NCI-H2081 (cell line): ENCODE measurements at places on chromosomes 2 and 18.
A peak's percentile ranks its signal among the peaks of the same experiment; 100 is the strongest.

GRCh38 chr2:165191096-165191728, 12.6 kb downstream of the SCN3A start:
- DNase-seq = peak; percentile 89

- DNase-seq = no peak
Measured at GRCh38 chr2:213415093-213415492, 130.8 kb downstream of the SPAG16 start.

DNA sequence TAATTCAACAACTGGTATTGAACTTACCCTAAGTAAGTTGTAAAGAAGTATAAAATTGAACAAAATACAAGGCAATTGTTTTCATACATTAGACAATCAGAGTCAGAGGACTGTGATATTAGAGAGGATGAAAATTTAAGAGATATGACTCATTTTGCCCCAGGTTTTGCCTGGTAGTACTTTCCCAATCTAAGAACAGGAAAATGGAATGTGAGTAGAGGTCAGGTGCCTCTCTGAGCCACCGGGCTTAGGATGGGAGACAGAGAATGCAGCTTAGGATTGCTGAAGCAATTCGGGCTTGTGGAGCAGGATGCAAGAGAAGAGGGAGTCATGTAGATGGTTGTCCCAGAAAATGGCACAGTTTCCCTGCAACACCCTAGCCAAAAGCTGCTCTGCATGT, 219.7 kb upstream of the CHST9 start:
- no peak for DNase-seq

DNA sequence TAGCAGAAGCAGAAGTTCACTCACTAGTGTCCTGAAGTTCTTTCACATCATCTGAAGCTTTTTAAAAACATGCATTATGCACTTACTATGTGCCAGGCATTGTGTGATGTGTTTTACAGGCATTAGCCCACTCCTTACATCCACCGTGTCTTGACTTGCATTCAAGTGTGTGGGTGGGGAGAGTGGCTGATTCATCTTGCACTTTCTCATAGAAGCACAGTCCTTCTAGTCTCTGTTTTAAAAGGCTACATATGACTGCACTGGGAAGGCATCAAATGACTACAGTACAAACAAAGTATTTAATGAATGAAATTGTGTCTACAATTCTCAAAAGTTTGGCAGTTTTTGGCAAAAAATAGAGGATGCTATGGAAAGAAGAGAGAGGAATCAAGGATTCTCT, 21.6 kb upstream of the DSC3 start:
- no peak for DNase-seq

DNA sequence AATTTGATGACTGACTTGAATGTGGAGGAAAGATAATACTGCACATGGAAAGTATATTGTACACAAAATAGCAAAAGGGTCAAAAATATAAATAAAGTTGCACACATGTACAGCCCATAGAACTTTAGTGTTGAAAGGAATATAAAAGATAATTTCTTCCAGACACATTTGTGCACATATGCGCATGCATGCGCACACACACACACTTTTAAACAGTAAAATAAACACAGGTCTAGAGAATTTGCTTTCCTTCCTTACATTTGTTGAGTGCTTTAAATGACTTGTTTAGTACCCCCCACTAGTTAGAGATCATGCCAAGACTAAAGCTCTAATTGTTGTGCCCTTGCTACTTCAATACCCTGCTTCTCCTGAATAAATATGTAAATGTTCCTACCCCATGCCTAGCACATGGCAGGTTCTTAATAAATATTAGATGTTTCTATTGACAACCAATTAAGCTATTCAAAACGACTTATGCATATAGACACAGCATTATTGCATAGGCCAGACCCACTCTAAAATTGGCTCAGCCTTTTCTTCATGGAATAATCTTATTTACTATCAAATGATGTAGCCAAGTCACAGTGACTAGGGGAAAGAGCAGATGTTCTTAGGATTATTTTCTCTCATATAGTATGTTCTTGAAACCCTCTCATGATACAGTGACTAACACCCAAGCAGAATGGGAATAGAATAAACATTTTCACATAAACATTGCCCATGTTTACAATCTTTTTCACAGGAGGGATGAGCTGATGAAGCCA, 165.5 kb upstream of the ACVR2A start:
- peak; percentile 83 for DNase-seq

- DNase-seq = no peak
Measured at GRCh38 chr2:47401789-47402554, 984 bp upstream of the MSH2 start.

- no peak for DNase-seq
Measured at GRCh38 chr18:50189160-50189559, 5.8 kb downstream of the MYO5B start.

- DNase-seq = no peak
Measured at GRCh38 chr2:29080886-29081743, 6.8 kb upstream of the PCARE start.

DNA sequence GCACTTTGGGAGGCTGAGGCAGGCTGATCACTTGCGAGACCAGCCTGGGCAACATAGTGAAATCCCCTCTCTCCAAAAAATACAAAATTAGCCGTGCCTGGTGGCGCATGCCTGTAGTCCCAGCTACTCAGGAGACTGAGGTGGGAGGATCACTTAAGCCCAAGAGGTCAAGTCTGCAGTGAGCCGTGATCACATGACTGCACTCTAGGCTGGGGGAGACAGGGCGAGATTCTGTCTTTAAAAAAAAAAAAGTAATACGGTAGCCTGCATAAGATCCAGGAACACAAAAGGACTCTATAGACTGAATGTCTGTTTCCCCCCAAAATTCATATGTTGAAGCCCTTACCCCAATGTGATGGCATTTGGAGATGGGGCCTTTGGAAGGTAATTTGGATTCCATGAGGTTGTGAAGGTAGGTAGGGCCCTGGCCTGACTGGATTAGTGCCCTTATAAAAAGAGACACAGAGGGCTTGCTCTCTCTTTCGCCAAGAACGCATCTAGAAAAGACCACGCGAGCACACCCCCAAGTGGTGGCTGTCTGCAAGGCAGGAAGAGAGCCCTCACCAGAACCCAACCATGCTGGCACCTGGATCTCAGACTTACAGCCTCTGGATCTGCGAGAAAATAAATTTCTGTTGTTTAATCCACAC, 17.0 kb downstream of the MBOAT2 start:
- DNase-seq = no peak

GRCh38 chr2:72361521-72361920, 213.9 kb upstream of the CYP26B1 start:
- DNase-seq = no peak

DNA sequence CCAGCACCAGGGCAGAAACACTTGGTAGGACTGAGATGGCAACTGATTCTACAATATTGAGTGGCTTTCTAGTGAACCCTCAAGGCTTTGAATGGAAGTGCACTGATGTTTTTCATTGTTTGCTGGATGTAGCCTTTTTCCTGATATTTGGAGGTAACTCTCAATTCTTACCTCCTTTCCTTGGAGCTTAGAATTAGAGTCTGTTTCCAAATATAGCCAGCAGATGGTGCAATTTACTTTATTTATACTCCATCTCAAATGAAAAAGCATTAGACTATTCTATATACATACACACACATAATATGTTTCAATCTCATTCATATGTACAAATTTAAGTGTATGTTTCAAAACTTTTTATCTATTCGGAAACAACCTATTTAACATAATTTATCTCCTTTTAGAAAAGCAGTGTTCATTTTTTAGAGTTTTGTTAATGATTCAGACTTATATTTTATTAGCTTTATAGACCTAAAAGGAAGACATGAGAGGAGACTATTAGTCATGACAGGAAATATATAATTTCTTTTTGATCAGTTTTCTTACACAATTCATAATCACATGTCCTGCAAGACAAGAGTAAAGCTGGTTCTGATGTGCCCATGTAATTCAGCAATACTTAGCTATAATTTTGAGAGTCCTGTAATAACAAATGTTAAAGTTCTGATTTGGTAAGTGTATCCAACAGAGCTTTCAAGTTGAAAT, 124.8 kb downstream of the NUP35 start:
- no peak for DNase-seq

- DNase-seq = no peak
Measured at GRCh38 chr2:190637281-190637734, 11.6 kb upstream of the NAB1 start.

DNA sequence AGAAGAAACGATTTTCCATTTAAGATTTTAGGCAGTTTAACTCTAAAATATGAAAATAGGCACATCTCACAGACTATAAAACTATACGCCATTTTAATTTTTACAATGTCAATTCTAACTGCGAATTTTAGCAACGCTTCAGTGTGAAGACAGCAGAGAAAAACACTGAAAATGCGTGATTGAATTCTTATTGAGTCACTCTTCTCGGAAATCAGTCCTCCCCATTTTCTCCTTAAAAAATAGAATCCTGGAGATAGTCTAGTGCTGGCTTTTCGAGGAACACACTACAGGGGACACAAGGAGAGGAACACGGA, 373 bp upstream of the TAF4B start:
- no peak for DNase-seq

GRCh38 chr2:235268535-235268934, 225.3 kb upstream of the AGAP1 start:
- no peak for DNase-seq

GRCh38 chr2:80525152-80525551, 220.6 kb upstream of the LRRTM1 start:
- DNase-seq = no peak

GRCh38 chr2:233371641-233372040, 17.3 kb downstream of the DGKD start:
- DNase-seq = no peak

- DNase-seq = no peak
Measured at GRCh38 chr2:187549193-187549592, 5.0 kb downstream of the TFPI start.

- DNase-seq = no peak
Measured at GRCh38 chr2:158221063-158222020, 119.7 kb downstream of the UPP2 start.

DNA sequence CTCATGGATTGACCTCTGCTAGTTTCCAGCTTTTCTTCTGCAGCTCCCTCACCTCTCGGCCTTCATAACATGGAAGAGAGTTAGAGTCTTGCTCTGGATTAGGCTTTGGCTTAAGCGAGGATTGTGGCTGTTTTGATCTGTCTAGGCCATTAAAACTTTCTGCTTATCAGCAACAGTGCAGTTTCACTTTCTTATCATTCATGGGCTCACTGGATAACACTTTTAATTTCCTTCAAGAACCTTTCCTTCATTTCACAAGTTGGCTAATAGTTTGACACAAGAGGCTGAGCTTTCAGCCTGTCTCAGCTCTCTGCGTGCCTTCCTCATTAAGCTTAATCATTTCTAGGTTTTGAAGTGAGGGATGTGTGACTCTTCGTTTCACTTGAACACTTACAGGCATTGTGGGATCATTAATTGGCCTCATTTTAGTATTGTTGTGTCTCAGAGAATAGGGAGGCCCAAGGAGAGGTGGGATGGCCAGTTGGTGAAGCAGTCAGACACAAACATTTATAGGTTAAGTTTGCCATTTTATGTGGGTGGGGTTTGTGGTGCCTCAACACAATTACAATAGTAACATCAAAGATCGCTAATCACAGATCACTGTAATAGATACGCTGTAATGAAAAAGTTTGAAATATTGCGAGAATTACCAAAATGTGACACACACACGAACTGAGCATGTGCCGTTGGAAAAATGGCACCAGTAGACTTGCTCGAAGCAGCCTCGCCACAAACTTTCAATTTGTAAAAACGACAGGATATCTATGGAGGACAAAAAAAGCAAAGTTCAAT, 129.3 kb downstream of the ZNF236 start:
- DNase-seq = no peak

DNA sequence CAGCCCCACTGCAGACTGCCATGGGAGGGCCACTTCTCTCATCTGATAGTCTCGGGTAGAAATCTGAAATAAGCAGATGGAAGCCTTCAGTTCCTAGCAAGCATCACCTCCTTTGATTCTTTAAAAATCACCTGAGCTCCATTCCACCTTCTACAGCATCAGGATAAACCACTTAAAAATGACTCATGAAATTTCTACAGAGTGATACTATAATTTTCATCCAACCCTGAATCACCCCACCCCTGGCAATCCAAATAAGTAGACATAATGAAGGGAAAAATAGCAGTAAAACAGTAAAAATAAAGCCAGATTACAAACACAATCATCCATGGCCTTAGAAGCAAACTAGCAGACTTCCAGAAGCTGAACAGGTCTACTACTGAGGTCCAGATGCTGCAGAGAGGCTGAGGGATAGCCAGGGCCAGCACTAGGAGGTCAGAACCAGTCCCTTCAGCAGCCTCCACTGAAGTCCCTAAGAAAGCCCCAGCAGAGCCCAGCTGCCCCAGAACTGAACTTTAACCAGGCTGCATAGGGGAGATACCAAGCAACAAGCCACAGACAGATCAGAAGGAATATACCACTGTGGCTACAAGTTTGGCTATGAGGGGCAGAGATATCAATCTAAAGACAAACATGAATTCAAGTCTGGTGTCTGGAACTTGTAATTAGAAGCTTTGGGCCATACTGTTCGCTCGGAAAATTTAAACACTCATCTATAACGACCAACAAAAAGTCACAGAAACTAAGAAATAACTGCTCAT, 54.7 kb upstream of the RNU4ATAC start:
- DNase-seq = no peak
